ENCODE measurements at places on chromosomes 5 and 9. TPM values are rescaled to one million over a fixed set of nuclear protein-coding genes. Genes with fewer than 3 reads are reported as not detected.

DNA sequence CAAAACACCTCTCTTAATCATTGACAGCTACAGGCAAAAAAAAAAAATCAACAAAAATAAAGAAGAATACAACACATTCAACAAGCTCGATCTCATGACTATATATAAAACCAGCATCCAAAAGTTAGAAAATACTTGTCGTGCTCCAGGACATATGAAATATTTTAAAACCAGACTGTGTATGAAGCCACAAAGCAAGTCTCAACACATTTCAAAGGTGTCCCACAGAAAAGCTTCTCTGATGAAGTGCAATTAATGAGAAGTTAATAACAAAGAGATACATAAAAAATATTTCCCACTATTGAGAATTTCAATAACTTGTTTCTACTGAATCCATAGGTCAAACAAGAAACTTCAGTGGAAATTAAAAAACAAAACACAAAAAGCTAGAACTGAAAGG, 178.7 kb downstream of the PLK2 start:
- no peaks in the 10 kb centered on the region for H3K36me3 ChIP-seq
- H3K4me3 ChIP-seq, result peak overlapping the region; percentile 47
- DNase-seq, result peak; percentile 21
- no peaks in the 10 kb centered on the region for H3K27me3 ChIP-seq
- peak overlapping the region; percentile 45 for H3K27ac ChIP-seq

DNA sequence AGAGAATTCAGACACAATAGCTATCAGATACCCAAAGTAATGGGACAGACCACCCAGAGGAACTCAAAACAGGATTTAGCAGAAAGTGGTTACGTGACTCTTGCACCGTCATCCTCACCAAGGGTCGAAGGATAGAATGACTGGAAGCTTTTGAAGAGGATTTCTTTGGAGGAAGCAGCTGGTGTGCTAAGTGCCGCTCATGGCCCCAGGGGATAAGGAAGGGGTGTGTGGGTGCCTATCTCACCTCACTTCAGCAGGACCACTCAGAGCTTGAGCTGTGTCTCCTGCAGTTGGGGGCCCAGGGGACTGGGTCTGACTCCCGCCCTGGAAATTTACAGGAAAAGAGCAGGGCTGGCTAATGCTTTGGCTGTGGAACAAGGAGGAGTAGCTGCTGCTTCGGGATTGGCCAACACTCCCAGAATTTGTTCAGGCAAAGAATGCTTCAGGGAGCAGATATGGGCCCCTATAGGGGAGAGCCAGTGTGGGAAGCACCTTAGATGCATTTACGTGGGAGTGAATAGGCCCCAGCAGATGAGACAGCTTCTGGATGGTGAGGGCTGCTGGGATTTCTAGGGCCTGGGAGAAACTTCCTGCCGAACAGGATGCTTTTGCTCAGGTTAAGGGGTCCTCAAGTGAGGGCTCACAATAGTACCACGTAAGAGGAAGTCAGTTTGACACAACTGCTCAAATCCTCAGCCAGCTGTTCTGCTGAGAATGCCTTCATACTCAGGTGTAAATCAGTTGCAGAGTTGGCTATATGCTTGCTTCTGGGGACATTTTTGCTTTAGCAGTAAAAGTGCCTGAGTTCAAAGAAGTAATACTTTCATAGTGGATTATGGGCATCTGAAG, 29.1 kb upstream of the TOMM5 start:
- H3K27ac ChIP-seq, result no peak overlapping the region
- no peaks in the 10 kb centered on the region for H3K36me3 ChIP-seq
- no peak for DNase-seq
- H3K4me3 ChIP-seq, result no peak overlapping the region
- no peaks in the 10 kb centered on the region for H3K4me1 ChIP-seq

- no peaks in the 10 kb centered on the region for H3K27me3 ChIP-seq
- H3K36me3 ChIP-seq, result no peaks in the 10 kb centered on the region
- no peak overlapping the region for H3K4me3 ChIP-seq
- H3K27ac ChIP-seq, result no peak overlapping the region
- DNase-seq, result no peak
- no peaks in the 10 kb centered on the region for H3K4me1 ChIP-seq
These were observed 54.5 kb upstream of the RAD23B start for GRCh38 chr9:107228496-107229039.

- peaks cover 31% of the 10 kb centered on the region for H3K4me1 ChIP-seq
- no peaks in the 10 kb centered on the region for H3K27me3 ChIP-seq
- no peak for DNase-seq
- H3K4me3 ChIP-seq, result no peak overlapping the region
- H3K36me3 ChIP-seq, result peaks cover 32% of the 10 kb centered on the region
These were observed 85.5 kb downstream of the DCP2 start for GRCh38 chr5:113061846-113062780.

DNA sequence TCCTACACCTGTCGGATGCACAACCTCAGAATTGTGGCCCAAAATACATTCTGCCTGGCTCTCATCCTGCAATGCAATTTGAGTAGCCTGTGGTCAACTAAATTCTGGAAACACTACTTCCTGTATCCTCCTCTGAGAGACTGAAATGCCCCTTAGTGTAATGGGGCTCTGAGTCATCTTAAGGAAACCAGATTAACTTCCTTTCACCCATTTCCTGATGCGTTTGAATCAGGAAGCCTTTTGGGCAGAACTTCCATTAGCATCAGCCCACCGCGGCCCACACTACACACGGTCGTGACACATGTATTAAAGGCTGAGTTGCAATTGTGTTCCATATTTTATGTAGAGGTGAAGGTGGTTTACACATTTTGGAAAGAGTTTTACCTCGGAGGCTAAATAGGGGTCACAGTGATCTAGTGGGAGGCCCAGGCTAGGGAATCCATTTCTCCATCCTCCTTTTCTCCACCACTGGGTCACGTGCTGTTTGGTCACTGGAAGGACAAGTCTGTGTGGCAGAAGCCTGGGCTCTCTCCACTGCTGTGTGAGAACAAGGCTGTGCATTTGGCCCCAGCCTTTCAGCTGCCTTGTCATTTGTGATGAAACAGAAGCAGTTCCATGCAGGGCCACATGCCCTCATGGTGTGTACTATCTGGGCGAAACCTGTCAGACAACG, 55.9 kb downstream of the DAP start:
- peaks cover 65% of the 10 kb centered on the region for H3K4me1 ChIP-seq
- H3K27ac ChIP-seq, result peak overlapping the region; percentile 89
- no peaks in the 10 kb centered on the region for H3K27me3 ChIP-seq
- peak overlapping the region; percentile 11 for H3K4me3 ChIP-seq
- DNase-seq, result no peak

DNA sequence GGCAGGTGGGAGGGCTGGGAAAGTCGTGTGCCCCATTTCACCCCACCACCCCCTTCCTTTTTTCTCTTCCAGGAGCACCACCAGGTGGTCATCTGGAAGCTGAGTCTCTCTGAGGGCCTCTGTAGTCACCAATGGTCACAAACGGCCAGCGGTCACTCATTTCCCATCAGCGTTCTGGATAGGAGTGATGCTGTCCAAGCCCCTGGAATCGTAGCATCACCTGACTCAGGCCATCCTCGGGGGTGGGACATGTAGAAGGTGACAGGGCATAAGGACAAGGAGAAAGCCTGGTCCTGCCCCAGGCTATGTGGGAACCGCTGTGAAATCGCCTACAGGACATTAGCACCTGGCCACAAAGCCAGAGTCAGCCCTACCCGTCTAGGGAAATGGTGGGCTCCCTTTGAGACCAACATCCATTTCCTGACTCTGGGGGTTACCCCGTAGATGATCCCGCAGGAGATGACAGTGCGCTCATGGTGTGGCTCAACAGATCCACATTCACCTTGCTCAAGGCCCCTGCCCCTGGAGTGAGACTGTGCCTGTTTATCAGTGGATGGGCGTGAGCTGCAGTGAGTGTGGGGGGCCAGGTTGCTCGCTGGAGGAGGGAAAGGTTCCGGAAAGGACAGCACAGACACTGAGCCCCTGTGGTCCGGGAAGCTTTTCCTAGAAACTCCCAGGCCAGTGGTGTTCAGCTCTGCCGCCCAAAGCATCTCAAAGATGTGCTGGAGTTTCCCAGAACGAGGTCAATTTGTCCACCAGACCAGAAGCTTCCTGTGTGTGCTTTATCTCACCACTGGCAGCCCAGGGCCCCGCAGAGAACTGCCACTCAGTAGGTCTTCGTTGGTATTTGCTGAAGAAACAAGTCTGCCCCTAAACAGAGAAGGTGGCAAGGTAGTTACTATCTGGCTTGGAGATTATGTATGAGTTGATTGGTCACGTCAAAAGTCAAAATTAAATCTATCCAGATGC, 61.1 kb upstream of the UNC5A start:
- H3K27ac ChIP-seq, result no peak overlapping the region
- H3K4me3 ChIP-seq, result no peak overlapping the region
- H3K4me1 ChIP-seq, result no peaks in the 10 kb centered on the region
- DNase-seq, result no peak
- no peaks in the 10 kb centered on the region for H3K36me3 ChIP-seq

DNA sequence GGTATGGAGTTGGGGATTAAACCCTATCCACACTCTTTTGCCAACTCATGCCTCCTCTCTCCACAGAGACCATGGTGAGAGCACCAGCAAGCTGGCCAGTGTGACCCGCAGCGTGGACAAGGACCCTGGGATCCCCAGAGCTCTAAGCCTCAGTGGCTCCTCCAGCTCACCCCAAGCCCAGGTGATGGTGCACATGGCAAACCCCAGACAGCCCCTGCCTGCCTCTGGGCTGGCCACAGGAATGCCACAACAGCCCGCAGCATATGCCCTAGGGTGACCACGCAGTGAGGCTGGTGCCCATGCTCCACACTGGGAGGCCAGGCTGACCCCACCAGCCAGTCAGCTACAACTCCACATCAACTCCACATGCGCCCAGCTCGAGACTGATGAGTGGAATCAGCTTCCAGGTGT, 11.5 kb upstream of the CARD19 start:
- H3K4me1 ChIP-seq, result no peaks in the 10 kb centered on the region
- no peak overlapping the region for H3K4me3 ChIP-seq
- no peak overlapping the region for H3K27ac ChIP-seq
- no peak for DNase-seq
- no peaks in the 10 kb centered on the region for H3K27me3 ChIP-seq

GRCh38 chr5:168263121-168263520, 28.3 kb upstream of the WWC1 start:
- H3K27me3 ChIP-seq, result no peaks in the 10 kb centered on the region
- no peak overlapping the region for H3K27ac ChIP-seq
- DNase-seq, result no peak
- H3K4me3 ChIP-seq, result no peak overlapping the region

DNA sequence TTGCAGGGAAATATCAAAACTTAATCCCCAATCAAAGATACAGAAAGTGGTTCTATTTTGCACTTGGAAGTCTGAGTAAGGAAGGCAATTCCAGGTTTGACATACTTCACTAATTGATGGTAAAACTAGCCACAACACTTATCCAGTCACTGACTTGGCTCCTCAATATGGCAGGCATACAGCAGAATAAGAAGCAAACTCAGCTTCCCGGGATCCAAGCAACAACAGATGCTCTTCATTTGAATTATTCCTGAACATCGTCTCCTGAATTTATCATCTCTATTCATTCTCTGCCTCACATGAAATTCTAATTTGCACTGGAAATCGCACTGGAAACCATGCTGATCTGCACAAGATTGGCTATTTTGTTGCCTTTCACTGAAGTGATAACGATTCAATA, 629.6 kb downstream of the PRELID2 start:
- H3K27me3 ChIP-seq, result no peaks in the 10 kb centered on the region
- no peak overlapping the region for H3K4me3 ChIP-seq
- H3K36me3 ChIP-seq, result no peaks in the 10 kb centered on the region
- no peaks in the 10 kb centered on the region for H3K4me1 ChIP-seq

DNA sequence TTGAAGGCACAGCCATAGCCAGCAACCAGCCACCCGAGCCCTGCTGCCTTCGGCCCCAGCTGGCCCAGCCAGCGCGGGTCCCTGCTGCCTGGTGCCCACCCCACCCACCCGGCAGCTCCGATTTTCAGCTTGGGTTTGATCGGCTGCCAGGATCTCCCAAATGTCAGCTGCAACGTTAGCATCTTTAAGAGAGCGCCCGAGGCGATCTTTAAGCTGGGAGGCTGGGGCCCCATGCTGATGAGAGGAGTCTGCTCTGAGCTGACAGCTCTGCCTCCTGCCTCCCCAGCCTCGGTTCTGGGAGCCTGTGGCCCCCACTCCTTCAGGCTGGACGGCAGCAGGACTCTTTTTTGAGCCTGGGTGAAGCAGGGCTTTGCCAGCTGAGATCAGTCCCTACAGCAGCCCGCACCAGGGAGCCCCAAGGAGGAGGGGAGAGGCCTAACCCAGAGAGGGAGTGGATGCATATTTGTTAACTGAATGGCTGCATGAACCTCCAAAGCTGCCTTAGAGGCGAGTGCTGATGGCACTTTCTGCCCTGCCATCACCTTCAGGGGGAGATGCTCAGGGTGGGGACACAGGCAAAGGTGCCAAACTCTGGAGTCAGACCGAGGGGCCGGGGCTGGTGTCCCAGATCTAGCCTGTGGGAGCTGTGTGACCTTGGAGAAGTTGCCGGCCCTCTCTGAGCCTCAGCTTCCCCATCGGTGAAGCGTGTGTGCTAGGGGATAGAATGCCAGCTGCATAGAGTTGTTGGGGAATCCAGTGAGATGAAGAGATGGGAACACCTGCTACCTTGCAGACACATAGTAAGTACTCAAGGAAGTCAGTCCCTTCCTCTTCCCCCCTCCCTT, 165.5 kb downstream of the C9orf50 start:
- peaks cover 8% of the 10 kb centered on the region for H3K27me3 ChIP-seq
- H3K36me3 ChIP-seq, result no peaks in the 10 kb centered on the region
- no peak overlapping the region for H3K27ac ChIP-seq
- peaks cover 5% of the 10 kb centered on the region for H3K4me1 ChIP-seq
- no peak for DNase-seq

GRCh38 chr5:168135897-168136296, 155.5 kb upstream of the WWC1 start:
- no peak overlapping the region for H3K27ac ChIP-seq
- H3K27me3 ChIP-seq, result no peaks in the 10 kb centered on the region
- DNase-seq, result no peak
- H3K36me3 ChIP-seq, result peaks cover 15% of the 10 kb centered on the region

DNA sequence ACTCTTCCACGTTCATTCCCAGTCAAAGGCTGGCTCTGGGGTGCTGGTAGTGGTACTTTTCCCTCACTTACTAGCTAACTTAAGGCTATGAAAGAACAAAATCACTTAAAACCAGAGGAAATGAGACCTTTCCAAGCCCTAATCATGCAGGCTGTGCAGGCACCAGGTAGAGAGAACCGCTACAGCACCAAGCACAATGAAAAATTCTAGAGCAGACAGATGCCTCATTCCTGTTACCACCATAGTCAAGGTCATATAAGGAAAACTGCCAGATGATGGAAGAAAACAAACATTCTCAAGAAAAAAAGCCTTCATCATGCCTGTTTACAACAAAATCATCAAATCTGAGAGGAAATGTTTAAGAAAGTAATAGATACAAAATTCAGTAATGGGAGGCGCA, 374.4 kb upstream of the PDE4D start:
- no peak overlapping the region for H3K27ac ChIP-seq
- no peak overlapping the region for H3K4me3 ChIP-seq
- H3K36me3 ChIP-seq, result no peaks in the 10 kb centered on the region
- H3K27me3 ChIP-seq, result peaks cover 5% of the 10 kb centered on the region

GRCh38 chr5:115637507-115637906, 11.7 kb upstream of the TMED7 start:
- H3K27ac ChIP-seq, result no peak overlapping the region
- DNase-seq, result no peak
- H3K36me3 ChIP-seq, result no peaks in the 10 kb centered on the region
- no peak overlapping the region for H3K4me3 ChIP-seq
- H3K4me1 ChIP-seq, result peaks cover 5% of the 10 kb centered on the region

INPP5E gene
- 4.4 TPM for polyA plus RNA-seq

FTMT gene
- polyA plus RNA-seq, result not detected

PCDHA9 gene
- polyA plus RNA-seq, result 0.01 TPM

PCDHB9 gene
- polyA plus RNA-seq, result 0.01 TPM

SLC25A2 gene
- not detected for polyA plus RNA-seq

GABRA1 gene
- not detected for polyA plus RNA-seq

PCDHA1 gene
- polyA plus RNA-seq, result 0.03 TPM

SLC6A3 gene
- not detected for polyA plus RNA-seq

NUTM2G gene
- not detected for polyA plus RNA-seq

All from keratinocyte (primary cell).